Amygdala (tissue), 56 donors: ENCODE measurements at places on chromosomes 4 and X.

GRCh38 chrX:53882331-53882730 is 161.9 kb downstream of the PHF8 start:
- DNase-seq, result no peak

GRCh38 chr4:169015186-169015623 is 5.2 kb upstream of the CBR4 start:
- no peak for DNase-seq

GRCh38 chrX:130876226-130876625 is 26.8 kb downstream of the ENOX2 start:
- no peak for DNase-seq

GRCh38 chr4:101019941-101020401 is 327.4 kb downstream of the PPP3CA start:
- no peak for DNase-seq

- no peak for DNase-seq
These were observed 589.2 kb upstream of the NR3C2 start for GRCh38 chr4:149031399-149031798.

DNA sequence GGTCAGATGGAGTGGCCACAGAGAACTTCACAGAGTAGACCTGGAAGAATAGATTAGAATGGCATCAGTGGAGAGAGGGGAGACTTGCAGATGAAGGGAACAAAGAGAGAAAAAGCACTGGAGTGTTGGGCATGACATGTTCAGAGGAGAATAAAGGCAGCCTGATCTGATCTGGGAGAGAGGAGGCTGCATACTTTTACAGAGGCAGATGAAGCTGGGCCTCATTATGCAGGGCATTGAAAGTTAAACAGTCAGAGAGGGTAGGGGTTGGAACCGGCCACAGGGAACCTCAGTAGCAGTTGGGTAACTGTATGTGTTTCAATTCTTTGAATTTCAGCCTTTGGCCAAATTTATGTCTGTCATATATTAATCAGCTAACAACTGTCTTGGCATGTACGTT is 61.2 kb downstream of the SH3BGRL start:
- DNase-seq, result no peak

DNA sequence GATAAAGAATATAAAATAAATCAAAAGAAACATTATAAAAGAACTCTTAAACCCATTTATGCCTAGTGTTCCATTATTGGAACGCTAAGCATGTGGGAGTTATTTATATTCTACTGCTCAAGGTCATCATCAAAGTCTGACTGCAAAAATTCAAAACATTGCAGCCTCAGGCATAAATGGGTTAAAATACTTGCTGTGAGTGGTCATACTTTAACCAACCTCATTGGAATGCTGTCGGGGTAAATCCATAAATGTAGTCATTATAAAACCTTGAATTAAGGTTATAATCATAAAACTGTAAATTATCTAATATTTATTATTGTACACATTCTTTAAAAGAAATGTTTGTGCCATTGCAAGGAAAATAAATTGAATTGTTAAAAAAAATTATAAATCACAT is 55.0 kb downstream of the RPS6KA6 start:
- no peak for DNase-seq

DNA sequence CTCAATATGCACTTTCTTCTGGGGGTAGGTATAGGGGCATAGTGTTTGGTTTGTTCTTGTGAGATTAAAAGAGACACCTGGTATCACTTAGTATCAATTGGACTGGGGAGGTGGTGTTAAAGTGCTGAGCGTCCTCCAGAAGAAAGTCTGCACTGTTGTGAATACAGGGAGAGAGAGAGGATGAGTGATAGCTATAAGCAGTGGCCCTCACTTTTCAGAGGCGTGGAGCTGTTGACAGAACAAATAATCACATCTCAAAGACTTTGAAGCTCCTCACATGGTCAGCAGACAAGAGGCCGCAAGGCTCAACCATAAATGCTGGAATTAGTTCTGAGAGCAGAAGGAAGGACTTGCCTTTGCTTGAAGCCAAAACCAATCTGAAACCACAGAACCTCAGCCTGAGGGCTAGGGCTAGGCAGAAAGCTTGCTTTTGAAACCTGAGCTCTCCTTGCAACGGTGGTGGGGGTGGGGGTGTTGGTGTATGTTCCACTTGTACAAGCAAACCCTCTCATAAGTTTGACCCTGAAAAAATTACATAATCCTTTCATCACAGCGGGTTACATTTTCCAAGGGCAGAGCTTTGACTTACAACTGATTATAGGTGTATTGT is 123.2 kb upstream of the SCML1 start:
- DNase-seq, result no peak

DNA sequence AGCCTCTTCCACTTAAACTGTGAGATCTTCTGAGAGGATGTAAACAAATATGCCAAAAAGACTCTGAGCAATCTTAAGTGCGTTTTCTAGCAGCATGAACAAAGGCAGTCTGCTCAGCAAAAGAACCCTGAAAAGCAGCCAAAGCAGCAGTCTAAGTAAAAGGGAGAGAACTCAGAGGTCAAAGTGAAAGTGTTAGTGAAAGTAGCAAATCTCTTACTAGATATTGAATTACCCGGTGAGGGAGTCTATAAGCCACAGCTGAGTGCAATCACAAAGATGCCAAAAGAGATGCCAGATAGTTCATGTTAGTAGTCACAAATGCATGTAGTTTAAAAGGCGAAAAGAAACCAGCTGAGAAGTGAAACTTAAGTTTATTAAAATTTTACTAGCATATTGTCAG is 7.9 kb upstream of the GNRHR start:
- no peak for DNase-seq

GRCh38 chrX:152992115-152992514 is 1.8 kb downstream of the PNMA5 start:
- peak; percentile 4 for DNase-seq

DNA sequence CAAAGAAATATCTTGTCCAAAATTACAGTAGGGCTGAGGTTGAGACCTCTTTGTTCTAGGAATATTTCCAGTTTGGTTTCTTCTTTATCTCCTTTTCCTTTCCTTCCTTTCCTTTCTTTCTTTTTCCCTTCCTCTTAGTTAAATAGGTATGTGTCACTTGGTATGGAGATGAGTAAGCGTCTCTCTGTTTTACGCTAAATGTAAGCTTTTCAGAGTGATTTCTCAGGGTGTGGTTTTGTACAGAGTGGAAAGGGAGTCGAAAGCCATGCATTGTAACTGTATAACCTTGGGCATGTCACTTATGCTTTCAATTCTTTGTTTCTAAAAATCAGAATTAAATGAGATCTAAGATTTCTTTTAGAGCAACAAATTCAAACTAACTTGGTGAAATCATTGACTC is 54.8 kb downstream of the TLL1 start:
- DNase-seq, result no peak

GRCh38 chrX:47683829-47684205 is 24.8 kb upstream of the UXT start:
- DNase-seq, result no peak

GRCh38 chr4:151798678-151799416 is 38.0 kb upstream of the GATB start:
- no peak for DNase-seq

GRCh38 chr4:70958681-70959080 is 34.8 kb upstream of the DCK start:
- no peak for DNase-seq

- no peak for DNase-seq
These were observed 275.2 kb upstream of the EDA2R start for GRCh38 chrX:66914080-66914479.
